ENCODE measurements at places on chromosomes 4 and X. TPM values are rescaled to one million over a fixed set of nuclear protein-coding genes. Genes with fewer than 3 reads are reported as not detected.

- DNase-seq, result no peak
These were observed 75.2 kb downstream of the COQ2 start for GRCh38 chr4:83209419-83209818.

DNA sequence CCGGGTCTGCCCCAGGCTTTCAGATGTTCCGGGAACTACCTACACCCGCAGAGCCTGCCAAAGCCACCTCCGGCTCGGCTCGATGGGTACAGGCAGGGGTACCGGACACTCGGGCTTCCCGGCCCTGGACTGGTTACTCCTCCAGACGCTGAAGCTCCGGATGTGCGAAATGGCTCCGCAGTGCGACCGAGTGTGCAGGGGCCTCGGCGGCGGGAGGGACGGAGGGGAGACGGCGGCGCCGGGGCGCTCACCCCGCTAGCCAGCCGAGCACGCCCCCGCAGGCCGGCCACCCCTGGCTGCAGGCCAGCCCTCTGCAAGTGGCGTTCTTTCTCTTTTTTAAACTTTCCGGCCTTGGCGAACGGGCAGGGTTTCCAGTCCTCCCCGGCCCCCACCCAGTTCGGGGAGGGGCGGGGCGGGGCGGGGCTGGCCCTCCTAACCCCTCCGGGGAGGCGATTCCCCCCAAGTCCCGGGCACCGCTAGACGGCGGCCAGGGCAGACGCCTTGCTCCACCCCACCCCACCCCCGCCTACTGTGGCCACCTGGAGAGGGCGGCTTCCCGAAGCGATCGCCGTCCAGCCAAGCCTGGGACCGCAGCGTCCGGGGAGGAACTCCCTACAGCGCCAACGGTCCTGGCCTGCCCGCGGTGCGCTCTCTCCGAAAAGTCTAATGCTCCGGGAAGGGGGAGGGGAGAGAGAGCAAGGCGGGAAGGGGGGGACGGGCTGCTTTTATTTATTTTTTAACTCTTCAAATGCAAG, 7.5 kb downstream of the BCOR start:
- no peak for DNase-seq

DNA sequence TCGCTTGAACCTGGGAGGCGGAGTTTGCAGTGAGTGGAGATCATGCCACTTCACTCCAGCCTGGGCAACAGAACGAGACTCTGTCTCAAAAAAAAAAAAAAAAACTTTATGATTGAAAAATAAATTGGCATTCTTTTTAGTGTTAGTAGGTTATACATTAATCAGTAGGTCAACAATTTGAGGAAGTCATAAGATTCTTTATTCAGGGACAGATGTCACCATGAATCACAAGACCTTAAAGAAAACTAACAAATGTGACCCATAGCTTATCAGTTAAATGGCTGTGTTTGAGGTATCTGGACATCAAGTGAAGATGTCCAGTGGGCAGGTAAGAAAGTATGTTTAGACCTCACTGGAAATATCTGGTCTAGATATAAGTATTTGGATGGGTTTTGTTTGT, 9.3 kb upstream of the PRMT9 start:
- no peak for DNase-seq

DNA sequence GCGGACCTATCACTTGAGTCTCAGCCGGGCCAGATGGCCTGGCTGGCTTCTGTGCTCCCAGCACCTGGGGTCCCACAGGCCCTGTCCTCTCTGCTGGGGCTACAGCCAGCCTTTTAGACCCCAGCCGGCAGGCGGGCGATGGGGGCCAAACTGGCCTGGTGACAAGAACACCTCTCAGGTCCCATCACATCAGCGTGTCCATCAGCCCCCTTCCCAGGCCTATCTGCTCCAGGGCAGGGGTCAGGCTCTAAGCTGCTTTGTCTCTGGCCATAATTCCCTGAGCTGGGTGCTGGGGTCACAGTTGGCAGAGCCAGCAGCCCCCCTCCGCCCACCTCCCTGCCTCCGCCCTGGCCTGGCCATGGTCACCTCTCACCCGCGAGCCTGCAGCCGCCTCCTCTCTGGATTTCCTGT, 77.7 kb downstream of the PPP2R2C start:
- DNase-seq, result no peak

DNA sequence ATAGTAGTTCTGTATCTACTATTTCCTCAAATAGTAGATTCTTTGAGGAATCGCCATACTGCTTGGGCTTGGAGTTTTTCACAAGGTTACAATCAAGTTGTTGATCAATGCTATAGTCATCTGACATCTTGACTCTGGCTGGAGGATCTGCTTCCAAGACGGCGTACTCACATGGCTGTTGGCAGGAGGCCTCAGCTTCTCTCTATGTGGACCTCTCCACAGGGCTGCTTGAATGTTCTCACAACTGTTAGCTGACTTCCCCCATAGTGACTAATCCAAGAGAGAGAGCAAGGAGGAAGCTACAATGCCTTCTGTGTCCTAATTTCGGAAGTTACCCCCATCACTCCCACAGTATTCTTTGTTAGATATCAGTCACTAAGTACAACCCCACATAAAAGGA, 10.3 kb downstream of the EGFL6 start:
- no peak for DNase-seq

- no peak for DNase-seq
These were observed 61.9 kb downstream of the TSC22D3 start for GRCh38 chrX:107713543-107714205.

- no peak for DNase-seq
These were observed 34.5 kb downstream of the KDM5C start for GRCh38 chrX:53190363-53190960.

DNA sequence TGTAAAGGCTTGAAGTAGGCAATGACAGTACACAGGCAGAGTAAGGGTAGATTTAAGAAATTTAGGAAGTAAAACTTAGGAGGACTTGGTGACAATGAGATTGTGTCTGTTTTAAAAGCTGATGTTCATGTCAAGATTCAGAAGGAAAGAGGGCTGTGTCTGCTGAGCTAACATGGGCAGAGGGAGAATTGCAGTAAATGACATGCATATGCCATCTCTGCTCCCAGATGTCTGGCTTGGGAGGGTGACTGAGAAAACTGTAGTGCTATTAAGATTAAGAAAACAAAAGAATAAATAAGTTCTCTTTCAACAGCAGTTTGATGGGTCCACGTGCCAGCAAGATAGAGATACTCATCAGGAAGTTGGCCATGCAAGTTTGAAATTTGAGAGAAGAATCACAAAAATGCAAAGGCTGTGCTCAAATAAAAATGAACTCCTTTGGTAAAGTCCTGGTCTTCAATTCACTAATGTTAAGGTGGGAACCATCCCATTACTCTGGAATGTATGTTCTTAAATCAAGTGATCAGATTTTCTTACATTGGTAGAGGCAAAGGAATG, 7.2 kb downstream of the NFXL1 start:
- no peak for DNase-seq

- DNase-seq, result no peak
These were observed 17.6 kb downstream of the PDLIM5 start for GRCh38 chr4:94469221-94469784.

DNA sequence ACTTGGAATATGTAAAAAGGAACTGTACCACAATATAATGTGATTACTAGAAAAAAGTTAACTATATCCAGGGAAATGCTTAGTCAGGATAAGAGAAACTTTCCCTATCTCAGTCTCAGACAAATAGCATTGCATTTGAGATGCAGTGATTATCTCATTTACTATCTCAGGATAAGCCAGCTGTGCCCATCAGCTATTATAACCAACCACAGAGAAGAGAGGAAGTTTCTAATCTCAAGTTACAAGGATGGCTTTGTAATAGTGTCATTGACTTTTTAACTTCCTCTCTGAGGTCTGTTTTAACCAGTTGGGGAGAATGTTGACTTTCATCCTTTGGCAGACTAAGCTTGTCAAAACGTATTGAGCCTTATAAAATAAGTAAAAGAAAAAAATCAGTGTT, 56.5 kb downstream of the SNX25 start:
- DNase-seq, result no peak

DNA sequence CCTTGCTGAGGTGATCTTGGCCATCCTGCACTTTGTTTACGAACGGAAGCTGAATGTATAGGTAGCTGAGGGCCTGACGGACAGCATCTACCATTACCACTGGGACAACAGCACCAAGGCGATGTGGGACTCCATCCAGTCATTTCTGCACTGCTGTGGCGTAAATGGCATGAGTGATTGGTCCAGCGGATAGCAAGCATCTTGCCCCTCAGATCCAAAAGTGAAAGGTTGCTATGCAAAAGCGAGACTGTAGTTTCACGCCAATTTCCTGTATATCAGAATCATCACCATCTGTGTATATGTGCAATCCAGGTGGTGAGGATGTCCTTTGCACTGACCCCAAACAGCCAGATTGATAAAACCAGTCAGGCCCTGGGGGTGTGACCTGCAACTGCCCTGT, 4.2 kb upstream of the PYURF start:
- DNase-seq, result no peak

DNA sequence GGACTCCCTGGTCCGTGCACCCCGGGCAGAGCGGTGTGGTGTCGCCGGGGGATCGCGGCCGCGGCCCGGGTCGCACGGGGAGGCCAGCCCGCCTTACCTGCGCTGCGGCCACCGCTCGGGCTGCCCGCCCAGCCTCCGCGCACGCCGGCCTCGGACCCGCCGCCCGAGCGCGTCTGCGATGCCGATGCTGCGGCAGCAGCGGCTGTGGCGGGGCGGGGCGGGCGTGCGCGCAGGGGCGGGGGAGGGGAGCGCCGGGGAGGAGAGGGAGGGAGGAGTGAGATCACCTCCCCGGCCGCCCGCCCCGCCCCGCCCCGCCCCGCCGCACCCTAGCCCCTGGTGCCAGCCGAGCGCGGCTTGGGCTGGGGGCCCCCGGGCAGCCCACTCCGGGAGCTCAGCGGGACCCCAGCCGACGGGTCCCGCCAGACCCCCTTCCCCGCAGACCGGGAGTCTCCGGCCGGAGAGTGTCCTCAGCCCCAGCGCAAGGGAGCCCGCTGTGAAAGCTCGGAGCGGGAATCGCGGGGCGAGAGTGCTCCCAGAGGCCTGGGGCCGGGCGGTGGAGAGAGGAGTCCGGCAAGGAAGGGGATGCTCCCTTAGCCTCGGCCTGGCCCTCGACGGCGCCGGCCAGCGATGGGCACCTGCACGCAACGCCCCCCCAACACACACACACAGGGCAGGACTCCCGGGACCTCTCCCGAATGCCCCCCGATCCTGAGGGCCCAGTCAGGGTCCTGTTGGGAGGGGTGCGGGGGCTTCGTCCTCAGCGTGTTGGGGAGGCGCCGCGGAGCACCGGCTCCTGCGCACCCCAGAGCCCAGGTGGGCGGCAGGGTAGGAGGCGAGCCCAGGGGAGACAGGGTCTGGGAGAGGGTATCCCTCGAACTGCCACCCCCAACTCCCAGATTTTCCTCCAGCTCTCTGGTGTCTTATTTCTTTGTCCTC, at the start of gene L1CAM:
L1CAM (minus strand) TSS at position 206 of the 936 bp plus-strand sequence. CDS start 10,337 bp downstream, outside the sequence.
- peak; percentile 80 for DNase-seq

DNA sequence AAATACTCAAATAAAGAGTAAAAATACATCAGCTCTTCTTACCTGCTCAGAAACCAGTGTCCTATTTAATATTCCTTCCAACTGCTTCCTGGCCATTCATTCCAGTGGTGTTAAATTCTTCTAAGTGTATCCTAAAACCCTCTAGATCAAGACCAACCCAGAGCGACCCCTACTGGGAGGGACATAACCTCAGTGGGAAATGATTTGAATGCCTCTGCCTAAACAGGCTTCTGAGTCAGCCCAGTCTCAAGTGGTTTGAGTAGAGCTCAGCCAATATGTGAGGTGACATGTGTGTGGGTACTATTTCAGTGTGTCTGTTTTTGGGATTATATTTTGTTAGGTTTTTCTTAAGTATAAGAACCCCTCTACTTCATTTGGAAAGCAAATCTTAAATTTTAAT, 133.6 kb upstream of the ARHGEF9 start:
- DNase-seq, result no peak

DNA sequence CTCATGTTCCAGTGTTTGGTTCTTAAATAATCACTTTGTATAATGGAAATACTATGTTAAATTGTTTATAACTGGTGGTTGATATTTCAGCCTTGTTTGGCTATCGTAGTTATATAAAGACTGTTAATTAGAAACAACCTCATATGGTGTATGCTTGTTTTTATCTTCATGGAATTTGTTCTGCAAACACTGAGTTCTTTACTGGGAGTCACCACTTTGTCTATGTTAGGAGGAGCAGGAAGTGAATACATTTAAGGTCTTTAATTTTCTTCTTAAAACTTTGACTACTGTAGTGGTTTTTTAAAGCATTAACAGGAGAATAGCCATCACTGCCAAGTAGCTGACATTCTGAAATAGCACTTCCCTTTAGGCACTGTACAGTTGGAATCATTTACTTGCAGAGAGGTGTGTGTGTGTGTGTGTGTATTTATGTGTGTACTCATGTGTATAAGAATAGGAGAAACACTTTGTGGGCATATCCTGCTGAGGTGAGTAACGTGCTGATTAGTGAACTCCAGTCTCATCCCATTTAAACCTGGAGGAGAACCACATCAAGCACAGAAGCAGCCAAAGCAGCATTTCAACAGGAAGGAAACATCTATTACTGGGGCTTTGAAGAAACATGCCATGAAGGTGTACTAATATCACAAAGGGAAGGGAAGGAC, 37.8 kb downstream of the TET2 start:
- no peak for DNase-seq

- no peak for DNase-seq
These were observed 41.9 kb downstream of the ARHGEF38 start for GRCh38 chr4:105594099-105595010.

- DNase-seq, result no peak
These were observed 107.7 kb downstream of the APOOL start for GRCh38 chrX:85111347-85111746.

DNA sequence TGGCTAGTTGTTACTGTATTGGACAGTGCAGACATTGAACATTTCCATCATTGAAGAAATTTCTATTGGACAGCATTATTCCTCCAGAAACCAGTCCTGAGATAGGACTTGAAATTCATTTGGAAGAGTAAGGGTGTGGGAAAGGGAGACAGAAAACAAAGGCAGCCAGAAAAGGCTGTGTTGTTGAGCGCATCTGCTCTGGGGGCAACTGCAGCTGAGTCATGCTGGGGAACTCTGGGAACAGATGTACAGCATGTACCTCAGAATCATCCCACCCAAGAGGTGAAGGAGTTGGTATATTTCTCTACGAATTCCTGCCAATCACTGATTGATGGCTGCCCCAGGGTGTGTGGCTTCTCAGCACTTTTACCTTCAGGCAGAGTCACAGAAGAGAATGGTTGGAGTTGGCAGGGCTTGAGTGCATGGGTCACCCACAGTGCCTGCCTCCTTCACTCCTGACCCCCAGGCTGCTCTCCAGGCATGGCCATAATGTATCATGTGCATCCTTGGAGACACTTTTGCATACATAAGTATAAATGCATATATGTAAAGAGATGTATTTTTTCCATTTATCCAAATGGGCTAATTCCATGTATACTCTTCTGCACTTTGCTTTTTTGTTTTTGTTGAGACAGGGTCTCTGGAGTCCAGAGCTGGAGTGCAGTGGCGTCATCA, 39.4 kb downstream of the GEMIN8 start:
- no peak for DNase-seq

- DNase-seq, result no peak
These were observed 763.6 kb upstream of the AGA start for GRCh38 chr4:178205826-178206225.

The KCNE5 gene
- 4.6 TPM for total RNA-seq

The TMEM156 gene
- 0.09 TPM for total RNA-seq

The LAMP2 gene
- 48.3 TPM for total RNA-seq

The PNMA6A gene
- 8.2 TPM for total RNA-seq

The MAGEA2 gene
- total RNA-seq, result not detected

The OPRPN gene
- not detected for total RNA-seq

The BOD1L1 gene
- 53.1 TPM for total RNA-seq

The PAGE1 gene
- not detected for total RNA-seq

The CT55 gene
- total RNA-seq, result not detected

The ERAS gene
- 0.27 TPM for total RNA-seq

The AKAP4 gene
- total RNA-seq, result not detected
